ENCODE measurements at places on chromosomes 2 and 18.

DNA sequence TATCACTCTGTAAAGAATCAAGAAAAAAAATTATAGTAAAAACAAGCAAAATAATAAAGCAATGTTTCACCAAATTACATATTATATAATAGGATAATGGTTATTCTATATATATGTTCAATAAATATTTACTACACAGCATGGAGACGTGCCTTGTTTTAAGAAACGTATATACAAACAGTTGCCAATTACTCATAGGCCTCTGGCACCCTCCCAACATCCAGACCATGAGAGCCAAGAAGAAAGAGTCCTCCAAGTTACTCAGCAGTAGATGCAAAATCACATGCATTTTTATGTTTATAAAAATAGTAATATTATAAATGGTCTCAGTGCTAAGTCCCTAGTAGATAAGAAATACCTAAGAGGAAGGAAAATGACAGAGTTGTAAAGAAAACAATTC, 64.8 kb downstream of the REV1 start:
- DNase-seq, result no peak

DNA sequence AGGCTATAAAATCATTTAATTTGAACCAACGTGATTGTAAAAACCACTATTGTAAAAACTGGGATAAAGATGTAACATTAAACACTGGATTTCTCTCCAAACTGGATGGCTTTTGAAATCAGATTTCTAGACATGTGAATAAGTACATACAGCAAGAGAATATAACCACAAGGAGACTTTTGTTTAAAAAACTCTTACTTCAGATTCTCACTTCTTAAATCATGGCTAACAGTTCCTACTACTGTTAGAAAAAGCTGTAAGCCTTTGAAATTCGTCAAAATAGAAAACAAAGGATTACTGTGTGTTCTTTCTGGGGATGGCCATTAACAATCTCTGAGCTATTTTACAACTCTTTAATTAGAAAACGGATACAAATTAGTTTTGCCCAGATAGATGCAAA, 39.4 kb upstream of the SH3BP4 start:
- no peak for DNase-seq

DNA sequence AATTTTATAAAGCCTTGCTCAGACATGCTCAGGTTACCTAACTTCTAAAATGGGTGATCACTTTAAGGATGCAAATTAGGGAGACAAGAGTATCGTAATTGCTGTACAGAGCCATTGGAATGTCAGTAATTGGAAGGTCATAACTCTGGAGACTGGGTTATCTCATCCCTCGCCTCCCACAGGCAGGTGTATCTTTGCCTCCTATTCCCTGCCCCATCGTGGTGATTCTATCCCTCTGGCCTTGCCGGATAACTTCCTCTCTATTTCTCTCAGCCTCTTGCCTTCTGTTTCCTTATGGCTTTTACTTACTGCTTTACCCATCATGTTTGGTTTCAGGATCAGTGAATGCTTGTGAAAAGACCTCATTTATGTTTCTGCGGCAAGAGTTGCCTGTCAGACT, 2.5 kb downstream of the PDK1 start:
- DNase-seq, result no peak

DNA sequence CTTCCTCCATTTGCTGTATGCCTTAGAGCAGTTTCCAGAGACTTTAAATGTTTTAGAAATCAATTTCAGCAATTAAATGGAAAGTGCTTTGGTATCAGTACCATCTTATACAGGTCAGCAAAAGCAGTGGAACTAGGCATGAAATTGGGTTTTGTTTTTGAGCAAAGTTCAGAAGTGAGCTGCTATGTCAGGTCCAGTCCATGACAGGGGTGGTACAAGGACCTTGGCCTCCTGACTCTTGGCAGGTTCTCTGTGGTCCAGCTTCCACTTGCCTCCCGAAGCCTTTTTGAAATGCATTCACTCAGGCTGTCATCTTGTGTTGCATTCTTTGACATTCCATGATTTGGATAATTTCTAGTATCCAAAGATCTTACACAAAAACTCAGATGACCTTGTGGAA, 159.3 kb downstream of the ACOXL start:
- DNase-seq, result no peak

GRCh38 chr2:27291865-27292264, 9.6 kb downstream of the TRIM54 start:
- no peak for DNase-seq

DNA sequence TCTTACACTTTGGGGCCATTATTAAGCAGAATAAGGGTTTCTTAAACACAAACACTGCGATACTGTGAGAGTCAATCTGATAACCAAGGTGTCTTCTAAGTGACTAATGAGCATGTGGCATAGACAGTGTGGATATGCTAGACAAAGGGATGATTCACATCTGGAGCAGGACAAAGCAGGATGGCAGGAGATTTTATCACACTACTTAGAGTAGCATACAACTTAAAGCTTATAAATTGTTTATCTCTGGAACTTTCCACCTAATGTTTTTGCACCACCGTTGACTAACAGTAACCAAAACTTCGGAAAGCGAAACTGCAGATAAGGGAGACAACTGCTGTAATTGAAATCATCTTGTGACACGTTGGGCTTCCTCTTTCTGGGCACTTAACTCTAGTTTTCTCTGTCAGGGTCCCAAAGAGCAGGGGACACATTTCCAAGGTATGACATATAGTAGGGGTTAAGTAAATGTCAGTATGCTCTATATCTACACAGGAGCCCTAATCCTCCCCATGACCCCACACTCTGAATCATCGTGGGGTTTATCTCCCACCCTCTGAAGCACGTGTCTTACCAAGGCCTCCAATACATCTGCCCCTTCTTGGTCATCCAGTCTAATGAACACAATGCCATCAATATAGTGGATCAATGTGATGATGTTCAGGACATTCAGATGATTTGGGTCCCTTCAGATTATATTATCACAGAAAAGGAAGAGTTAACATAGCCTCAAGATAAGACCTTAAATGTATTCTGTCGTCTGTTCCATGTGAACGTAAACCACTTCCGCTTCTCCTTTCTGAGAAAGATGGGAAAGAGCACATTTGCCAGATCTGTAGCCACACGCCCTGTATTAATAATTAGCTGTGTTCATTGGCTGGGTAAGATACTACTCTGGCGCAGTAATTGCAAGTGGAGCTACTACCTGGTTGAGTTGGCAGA, 78.7 kb downstream of the FTCDNL1 start:
- no peak for DNase-seq

GRCh38 chr2:156537141-156537540, 101.0 kb downstream of the GPD2 start:
- DNase-seq, result no peak

DNA sequence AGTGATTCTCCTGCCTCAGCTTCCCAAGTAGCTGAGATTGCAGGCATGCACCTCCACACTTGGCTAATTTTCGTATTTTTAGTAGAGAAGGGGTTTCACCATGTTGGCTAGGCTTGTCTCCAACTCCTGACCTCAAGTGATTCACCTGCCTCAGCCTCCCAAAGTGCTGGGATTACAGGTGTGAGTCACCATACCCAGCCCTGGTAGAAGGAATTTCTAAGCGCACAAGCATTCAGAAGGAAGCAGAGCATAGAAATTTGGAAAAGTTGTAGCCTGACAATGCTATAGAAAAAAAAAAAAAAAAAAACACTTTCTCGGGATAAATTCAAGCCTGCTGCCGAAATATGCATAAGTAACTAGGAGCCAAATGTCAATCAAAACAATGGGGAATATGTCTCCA, 249.4 kb downstream of the GRB14 start:
- DNase-seq, result no peak

DNA sequence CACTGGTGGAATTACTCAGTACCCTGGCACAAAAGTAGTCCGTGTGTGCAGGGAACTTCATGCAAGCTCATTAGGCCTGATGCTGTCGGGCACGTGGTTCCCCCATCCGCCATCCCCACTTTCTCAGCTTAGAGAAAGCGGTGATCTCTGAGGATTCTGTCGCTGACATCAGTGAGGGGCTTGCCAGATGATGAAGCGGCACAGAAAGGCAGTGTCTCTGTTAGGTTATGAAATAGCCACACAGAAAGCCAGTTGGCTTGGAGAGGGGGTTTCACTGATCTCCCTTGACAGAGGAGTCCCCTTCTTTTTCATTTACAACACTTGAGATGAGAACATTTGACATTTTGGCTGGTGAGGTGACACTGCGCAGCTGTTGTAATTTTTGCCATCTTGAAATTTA, 179.7 kb downstream of the FAM210A start:
- DNase-seq, result no peak

DNA sequence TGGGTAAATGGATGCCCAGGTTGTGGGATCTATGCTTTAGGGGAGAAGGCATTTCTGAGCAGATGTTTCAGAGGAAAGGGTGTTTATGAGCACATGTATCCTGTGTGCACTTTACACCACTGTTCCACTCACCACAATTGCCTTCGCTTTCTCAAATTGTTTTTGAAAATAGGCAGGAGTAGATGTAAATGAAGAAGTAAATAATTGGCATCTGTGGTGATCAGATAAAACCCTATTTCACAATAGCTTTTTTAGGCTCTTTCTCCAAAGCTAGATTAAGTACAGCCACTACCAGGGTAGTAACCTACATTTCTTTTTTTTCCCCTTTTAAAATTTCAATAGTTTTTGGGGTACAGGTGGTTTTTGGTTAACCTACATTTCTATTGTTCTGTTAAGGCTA, 40.6 kb downstream of the TMEM178A start:
- no peak for DNase-seq

- DNase-seq, result peak; percentile 22
Observed at GRCh38 chr18:70181015-70181414, 24.5 kb downstream of the RTTN start.

- DNase-seq, result no peak
Observed at GRCh38 chr2:42225573-42225972, 56.4 kb downstream of the EML4 start.

- DNase-seq, result no peak
Observed at GRCh38 chr2:197704434-197705120, 592 bp upstream of the MARS2 start.

DNA sequence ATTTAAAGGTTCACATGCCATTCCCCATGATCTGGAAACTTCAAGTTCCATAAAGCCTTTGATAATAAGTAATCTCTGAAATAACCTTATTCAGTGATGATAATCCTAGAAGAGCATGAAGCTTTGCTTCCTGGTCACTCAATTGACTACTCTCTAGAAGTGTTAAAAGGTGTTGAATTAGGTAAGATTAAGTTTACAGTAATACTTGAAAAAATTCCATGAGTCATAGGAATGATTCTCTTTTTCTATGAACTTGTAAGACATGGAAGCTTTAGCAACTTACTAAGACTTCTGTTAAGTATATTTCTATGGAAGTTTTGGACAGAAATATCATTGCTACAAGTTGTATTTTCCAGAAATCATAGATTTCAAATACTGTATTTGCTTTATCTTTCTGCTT, 100.6 kb downstream of the MYO1B start:
- no peak for DNase-seq

DNA sequence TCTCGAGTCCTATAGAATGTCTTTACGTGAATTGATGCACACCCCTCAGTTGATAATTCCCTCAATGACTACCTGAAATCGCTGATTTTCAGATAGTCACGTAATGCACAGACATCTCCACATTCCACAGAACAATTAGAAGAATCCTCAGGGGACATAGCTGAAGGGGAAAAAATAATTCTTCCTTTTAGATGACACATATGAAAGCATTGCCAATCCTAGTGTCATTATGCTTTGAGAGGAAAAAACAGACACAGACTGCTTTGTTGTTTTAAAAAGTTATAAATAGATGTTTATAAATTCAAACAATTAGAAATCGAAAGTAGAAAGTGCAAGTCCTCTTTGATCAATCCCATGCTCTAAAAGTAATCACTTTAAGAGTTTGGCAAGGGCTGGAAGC, 100.6 kb upstream of the FN1 start:
- peak; percentile 40 for DNase-seq

GRCh38 chr2:104388296-104388695, 465.6 kb upstream of the POU3F3 start:
- DNase-seq, result no peak

GRCh38 chr18:76351961-76352581, 143.0 kb downstream of the ZNF516 start:
- peak; percentile 11 for DNase-seq

- no peak for DNase-seq
Observed at GRCh38 chr18:51448949-51449348, 251.5 kb upstream of the MEX3C start.

DNA sequence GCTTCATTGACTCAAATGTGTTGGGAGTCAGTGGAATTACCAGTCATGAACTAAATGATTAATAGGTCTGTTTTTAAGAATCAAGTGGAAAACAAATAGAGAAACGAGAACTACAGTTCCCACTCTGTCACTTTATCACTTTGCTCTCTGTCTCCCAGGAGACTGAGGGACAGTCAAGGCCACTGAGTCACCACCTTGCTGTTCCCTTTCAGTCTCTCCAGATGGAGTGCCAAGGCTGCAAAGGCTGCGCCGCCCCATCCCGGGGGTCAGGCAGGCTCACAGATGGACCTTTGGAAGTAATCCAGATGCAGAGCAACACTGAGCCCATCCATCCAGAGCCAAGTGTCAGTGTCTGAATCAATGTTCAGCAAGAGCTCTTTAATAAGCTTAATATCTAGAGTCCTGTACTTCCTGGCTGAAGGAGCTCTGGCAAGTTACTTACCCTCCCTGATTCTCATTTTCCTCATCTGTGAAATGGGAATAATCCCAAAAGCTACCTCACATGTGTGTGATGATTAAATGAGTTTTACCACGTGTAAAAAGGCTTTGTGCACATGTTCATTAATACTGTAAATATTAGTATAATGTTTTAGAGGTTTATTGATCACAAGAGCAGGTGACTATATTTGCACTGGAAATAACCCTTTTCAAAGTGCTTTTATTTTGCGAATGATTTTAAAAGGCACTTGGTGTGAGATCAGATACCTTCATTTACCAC, 43.0 kb upstream of the EFEMP1 start:
- DNase-seq, result no peak

GRCh38 chr2:6524691-6525474, 340.8 kb downstream of the CMPK2 start:
- DNase-seq, result no peak

DNA sequence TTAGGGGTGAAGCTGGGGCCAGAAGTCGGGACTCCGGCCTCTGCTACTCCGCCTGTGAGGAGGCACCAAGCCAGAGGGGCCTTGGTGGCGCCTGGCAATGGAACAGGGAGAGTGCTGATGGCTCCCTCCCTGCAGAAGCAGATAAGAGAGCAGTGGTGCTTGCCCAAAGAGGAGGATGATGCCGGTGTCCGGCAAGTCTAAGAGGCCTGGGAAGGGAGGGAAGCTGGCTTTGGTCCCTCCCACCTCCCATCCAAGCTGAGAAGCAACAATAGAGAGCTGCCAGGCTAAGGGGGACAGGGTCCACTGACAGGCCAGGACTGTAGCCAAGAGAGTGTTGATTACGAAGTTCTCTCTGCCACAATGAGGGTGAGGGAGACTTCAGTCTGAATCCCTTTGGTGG, 479.5 kb downstream of the TNS1 start:
- no peak for DNase-seq

- no peak for DNase-seq
Observed at GRCh38 chr18:500632-501405, at the start of gene COLEC12. COLEC12 (minus strand) TSS chr18:500701; CDS start chr18:500514, 187 bp downstream.

DNA sequence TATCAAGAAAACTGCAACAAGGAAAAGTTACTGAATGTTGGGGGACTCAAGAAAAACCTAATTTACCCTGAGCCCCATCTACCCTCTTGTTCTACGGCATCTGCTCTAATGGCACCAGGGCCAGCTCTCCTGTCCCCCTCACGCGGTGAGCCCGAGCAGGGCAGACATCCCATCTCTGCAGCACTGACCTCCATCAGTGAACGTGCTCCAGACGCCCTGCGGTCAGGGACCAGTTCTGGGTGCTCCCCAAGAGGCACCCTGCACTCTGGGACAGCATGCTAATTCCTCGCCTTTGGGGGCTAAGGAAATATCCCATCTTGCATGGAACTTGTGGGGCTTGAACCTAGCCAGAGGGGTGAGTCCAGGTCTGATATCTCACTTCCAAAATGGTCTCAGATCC, 43.0 kb downstream of the CENPO start:
- DNase-seq, result no peak

Data from NCI-H460 (cell line).